NCI-H774 (cell line): ENCODE measurements at places on chromosomes 5 and 9.

DNA sequence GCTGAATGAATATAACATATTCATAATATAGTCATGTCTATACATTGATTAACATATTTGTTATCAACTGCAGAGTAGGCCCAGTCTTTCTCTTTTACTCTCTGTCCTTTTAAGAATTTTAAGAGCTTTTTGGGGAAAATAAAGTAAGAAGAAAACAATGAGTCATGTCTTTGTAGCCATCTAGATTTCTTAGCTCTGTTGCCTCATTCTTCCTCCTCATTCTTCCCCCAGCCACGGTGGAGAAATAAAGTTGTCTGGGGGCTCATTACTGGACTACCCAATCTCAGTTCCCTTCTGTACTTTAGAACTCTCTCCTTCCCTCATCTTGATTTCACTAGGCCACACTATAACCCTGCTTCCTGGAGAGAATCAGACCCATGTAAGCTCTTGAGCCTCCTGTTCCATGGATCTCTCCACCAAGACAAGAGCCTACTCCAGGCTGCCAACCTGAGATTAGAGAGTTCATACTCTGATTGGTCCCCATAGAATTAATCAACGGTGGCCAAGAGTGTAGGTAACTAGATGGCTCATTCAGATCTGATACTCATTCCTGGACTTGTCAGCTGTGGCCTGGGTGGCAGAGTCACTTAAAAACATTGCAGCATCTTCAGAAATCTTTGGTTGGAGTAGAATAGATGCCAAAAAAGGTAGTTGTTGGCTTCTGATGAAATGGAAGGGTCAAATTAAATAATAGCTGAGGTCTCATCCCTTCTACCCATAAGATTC lies 44.2 kb downstream of the ITGA1 start:
- DNase-seq = no peak

DNA sequence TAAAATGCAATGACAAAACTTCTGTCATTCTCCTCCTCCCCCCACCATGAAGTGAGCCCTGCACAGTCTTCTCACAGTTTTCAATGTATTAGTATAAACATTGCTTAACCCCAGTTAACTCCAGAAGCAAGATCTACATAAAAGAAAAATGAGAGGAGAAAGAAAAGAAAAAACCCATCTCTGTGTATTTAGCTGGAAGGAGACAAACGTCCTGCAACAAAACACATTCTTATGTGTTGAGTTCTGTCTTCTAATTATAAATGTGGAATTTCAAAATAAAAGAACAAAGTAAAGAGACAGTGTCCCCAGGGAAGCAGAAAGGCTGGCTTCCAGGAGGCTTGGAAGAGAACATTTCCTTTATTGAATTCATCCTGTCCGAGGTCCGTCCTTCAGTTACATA lies 491.9 kb upstream of the TUSC1 start:
- DNase-seq = no peak

DNA sequence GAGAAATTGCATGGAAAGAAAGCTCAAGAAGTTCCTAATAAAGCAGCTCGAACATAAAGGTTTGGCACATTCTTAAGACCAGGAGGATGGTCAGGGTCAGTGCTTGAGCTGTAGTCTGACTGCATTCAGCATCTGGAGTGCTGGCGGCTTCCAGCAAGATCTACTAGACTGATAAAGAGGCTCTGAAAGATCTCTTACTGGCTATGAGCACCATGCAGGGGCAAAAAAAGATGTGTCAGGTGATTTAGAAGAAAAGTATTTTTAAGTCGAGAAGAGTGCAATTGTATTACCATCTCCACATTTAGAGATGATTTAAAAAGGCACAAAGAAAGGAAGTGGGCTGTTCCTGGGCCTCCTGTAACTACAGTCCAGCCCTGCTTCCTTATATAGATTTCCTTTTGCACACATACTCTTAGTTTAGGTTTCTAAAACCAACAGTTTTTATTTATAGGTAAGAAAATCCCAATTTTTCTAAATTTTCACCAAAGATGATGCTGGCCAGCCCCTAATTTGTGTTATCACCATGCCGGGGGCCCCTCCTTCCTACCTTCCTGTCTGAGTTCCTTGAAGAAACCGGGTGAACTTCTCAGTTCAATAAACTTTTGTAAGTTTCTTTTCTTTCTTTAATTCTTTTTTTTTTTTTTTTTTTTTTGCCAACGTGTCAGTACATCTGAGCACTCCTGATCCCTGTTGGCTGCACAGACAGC lies 65.9 kb upstream of the PLPP1 start:
- no peak for DNase-seq

- DNase-seq = no peak
Observed at GRCh38 chr9:13264788-13265187, 14.7 kb downstream of the MPDZ start.

DNA sequence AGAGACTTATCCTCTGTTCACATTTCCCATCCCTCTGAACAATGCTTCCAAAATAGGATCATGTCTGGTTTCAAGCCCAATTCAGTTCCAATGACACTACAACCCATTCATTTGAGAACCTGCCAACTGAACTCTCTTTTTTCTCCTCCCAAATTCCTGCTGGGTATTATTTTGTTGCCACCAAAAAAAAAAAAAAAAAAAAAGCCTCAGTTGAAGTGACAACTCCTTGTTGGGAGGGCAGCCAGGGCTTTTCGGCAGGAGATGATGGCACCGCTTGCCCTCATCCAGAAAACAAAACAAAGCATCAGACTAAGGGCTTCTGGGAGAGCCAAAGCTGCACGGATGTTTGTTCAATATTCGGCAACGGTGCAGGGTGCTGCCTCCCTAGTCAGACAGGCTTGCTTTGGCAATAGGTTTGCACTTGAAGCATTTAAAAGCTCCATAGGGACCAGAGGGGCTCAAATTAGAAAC lies 30.6 kb upstream of the TRIM32 start:
- DNase-seq = no peak

DNA sequence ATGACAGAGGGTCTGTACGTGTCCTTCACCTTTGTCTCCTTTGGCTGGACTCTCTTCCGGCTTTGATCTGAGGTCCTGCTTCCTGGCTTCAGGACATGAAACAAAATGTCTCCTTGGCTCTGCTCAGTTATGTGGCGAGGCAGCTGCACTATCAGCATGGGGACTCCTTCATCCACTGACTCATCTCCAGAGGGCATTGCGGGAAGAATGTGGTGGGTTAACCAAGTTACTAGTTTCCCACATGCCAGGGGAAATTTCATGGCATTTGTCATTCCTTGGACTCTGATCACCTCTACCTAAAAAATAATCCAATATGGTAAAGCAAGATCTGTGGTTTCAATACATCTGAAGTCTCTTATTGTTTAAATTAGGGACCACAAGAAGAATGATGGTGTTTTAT lies 259.7 kb downstream of the MED10 start:
- DNase-seq = no peak

DNA sequence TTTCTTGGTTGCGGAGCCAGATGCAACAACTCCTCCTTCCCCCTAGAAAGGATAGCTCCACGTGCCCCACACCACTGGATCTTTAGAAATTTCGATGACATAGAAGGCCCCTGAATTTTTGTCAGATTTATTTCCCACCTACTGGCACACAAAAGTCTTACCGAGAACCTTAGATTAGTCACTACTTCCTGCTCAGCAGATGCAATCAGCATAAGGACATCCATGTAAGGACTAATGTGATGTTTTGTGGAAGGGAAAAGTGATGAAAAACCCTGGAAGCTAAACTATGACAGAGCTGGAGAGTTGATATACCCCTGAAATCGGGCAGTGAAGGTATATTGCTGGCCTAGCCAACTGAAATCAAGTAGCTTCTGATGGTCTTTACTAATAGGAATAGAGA lies 125.5 kb upstream of the NFIL3 start:
- DNase-seq = no peak

- DNase-seq = no peak
Observed at GRCh38 chr5:68932830-68933434, 160.9 kb upstream of the SLC30A5 start.

GRCh38 chr9:14366076-14366475 lies 52.1 kb upstream of the NFIB start:
- DNase-seq = no peak

DNA sequence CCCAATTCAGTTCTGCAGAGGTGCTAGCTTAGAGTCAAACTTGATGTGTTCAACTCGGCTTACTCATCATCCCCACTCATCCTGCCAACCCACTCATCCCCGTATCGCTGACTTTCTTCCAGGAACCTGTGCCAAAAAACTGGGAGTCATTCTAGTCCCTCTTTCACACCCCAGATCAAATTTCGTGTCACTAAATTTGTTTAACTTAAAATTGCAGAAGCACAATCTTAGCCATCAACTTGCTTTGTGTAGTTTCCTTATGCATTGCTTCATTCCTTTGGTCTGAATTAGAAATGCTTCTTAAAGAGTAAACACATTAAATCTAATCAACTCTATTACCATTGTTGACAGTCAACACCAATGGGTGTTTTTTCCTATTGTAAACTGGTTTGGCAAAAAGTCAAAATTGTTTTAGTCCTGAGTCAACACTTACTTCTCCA lies 162.4 kb downstream of the TTC39B start:
- DNase-seq = peak; percentile 60

DNA sequence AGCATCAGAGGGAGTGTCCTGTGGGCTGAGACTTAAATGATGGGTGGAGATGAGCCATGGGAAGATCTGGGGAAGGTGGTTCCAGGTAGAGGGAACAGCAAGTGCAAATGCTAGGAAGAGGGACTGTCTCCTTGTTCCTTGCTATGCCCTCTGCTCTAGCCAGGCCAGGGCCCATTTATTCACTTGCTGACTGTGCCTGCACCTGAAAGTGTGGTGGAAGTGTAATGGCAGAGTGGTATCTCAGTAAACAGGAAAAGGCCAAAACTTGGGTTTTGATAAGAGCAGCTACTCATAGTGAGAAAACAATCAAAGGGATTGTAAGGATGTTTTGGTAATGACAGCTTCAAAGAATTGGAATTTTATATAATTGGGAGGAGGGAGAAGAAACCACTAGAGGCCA lies 32.4 kb downstream of the TLE4 start:
- DNase-seq = no peak

GRCh38 chr5:57822651-57823050 lies 340.0 kb upstream of the ACTBL2 start:
- no peak for DNase-seq

DNA sequence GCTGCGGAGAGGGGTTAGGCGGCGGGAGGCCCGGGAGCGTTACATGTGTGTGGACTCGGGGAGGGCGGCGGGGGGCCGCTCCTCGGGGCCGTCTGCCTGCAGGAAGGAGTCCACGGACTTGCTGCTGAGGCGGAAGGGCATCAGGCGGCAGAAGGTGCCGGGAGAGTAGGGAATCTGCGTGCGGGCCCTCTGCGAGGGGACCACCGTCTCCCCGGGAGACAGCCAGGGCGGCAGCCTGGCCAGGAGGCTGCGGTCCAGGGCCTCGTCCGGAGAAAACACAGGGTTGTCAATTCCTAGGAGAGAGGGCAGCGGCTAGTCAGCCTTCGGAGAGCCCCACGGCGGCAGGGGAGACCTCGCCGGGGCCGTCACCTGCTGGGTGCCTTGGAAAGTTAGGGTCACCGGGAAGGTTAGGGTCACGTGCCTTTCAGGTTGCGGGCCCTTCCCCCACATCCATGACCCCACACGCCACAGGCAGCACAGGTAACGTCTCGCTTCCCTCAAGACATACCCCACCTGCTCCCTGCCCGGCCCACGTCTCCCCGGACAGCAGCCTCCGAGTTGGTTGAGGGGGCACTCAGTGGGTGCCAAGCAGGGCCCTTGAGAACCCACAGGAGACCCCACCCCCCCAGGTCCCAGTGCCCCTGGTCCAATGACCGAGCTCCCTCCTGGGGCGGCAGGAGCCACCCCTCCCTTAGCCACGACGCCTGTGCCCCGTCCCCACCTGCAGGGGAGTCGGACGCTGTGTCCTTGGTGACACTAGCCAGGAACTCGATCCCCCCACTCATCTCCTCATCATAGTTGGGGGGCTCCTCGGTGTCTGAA lies 32.1 kb downstream of the EXOC3 start:
- DNase-seq = no peak

- no peak for DNase-seq
Observed at GRCh38 chr9:82645600-82645999, 417.3 kb downstream of the RASEF start.

GRCh38 chr9:91197232-91198181 lies 164.2 kb downstream of the AUH start:
- DNase-seq = peak; percentile 83

DNA sequence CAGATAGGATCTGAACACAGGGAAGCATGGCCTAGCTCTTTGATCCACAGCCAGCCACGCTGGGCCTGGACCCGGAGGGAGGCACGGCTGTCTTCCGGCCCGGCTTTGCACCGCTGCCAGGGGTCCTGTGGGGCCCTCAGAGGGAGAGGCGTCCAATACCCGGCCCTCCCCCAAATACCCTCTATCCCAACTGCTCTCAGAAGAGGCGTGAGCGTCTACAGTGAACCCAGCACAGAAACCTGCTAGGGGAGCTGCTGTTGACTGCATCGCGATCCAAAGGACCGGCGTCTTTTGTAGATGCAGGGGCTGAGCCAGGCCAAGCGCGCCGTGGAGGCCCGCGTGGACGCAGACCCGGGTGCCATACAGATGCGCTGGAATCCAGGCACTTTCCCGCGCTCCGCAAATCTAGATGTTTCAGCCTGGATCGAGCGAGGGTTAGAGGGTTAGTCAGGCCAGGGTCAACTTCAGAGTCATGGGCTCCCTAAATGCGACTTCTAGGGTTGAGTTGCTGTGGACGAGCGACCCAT lies 1.1 kb upstream of the TCF7 start:
- DNase-seq = no peak

GRCh38 chr9:88808019-88808656 lies 183.1 kb upstream of the S1PR3 start:
- no peak for DNase-seq

- no peak for DNase-seq
Observed at GRCh38 chr5:135880278-135880677, 15.4 kb downstream of the IL9 start.

DNA sequence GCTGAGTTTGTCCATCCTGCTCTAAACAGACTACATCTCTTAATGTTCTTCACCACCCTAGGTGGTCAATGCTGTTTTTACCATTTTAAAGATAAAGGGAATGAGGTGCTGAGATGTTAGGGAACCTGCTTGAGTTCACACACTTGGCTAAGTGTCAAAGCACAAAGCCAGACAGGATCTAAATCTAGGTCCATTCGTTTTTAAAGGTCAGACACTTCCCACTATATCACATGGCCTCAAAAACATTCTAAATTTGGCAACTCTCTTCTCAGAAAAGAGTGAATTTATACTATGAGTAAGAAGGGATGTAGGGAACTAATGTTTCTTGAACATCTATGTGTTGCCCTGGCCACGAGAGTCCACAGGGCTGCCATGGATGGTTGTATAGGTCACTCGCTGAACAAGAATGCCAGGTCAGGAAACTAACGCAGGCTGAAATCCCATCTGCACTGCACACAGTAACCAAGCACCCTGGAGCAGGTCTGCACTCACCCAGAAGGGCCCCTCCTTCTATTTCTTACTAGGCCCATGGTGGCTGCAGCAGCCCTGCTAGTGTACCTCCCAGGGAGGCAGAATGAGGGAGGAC lies 213.0 kb downstream of the SPOCK1 start:
- no peak for DNase-seq
